Mammary epithelial cell (primary cell): ENCODE measurements at places on chromosomes 5 and 9. TPM values are rescaled to one million over a fixed set of nuclear protein-coding genes. Genes with fewer than 3 reads are reported as not detected.

DNA sequence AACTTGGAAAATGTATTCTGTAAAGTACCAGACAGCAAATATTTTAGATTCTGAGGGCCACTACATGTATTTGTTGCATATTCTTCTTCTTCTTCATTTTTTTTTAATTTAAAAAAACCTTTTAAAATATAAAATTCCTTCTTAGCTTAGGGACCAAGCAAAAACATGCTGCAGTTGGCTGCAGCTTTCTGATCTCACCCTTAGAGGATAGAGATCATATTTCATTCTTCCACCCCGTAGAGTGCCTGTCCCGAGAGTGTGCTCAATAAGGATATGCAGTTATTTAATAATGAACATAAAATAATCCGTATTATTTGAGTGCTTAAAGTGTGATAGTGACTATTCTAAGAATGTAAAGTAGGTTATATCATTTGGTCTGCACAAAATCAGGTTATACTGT is 204.2 kb upstream of the CD180 start:
- no peak for DNase-seq

DNA sequence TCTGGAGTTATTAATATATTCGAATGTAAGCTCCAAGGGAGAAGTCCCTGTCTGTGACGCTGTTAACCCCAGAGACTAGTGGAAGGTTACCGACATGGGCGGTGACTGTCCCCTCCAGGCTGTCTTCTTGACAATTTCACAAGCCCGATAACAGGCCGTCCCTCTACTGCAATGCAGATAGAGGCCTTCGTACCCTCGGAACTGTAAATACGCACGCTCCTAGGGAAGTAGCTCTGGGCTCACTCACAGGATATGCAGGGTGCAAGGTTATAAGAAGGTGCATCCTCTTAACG is 680 bp upstream of the RFK start:
- no peak for DNase-seq

GRCh38 chr5:172497591-172498255 is 43.4 kb upstream of the SH3PXD2B start:
- no peak for DNase-seq

DNA sequence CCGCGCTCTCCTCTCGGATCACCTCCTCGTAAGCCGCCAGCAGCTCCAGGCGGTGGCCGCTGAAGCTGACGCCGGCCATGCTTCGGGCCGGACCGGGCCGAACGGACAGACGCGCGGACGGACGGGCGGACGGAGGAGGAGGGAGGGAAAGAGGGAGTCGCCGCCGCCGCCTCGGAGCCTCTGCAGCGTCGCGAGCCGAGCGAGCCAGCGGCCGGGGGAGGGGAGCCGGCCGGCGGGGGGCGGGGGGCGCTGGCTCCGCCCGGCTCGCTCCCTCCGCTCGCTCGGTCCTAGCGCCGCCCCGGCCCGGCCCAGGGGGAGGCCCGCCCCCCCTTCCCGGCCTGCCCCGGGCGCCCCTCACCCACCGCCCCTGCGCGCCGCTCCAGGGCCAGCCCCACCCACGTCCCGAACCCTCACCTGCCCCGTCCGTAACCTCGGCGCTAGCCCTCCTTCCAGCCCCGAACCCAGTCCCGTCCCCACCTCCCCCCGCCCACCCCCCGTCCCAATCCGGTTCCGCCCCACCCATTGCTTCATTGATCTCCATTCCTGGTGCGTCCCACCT is at the start of gene DBN1:
TSS of gene DBN1 (minus strand) at position 192 of the 559 bp plus-strand sequence. CDS start at position 79, 113 bp downstream.
- DNase-seq = no peak

DNA sequence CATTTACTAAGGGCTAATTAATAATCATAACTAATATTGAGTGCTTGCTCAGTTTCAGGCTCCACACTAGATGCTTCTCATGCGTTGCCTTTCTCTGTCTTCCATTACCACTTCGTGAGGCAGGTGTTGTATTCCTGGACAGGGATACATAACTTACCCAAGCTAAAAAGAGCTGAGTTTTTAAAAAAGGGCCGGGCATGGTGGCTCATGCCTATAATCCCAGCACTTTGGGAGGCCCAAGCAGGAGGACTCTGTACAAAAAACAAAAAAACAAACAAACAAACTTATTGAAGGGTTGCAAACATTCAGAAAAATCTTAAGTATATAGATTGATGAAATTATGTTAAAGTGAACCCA is 12.1 kb upstream of the ANKRD33B start:
- no peak for DNase-seq

DNA sequence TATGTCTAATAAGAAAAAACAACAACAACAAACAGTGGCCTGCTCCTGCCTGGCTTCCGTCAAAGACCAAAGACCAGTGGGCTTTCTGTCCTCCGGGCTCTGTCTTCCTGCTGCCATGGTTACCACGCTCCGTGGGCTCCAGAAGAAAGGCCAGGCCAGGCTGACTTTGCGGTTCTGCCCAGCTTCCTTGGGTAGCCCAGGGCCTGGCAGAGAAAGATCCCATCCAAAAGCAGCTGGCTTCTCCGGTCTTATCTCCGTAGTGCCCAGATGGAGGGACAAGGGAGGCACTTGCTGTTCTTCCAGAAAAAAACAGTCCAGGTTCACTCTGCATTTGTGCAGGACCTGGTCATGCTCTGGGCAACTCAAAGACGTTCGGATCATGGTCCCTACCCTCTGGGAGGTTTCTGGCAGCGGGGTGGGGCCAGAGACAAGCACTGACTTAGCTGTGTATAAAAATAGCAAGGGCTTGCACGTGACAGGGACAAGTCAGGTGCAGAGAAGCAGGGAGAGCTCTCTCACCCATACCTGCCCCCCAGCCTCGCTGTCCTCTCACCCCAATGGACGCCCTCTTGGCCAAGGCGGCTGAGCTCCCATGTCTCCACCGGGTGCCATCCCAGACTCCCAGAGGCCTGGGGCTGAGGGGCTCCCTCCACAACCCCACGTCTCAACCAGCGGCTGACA is 212.2 kb downstream of the C9orf50 start:
- no peak for DNase-seq

GRCh38 chr9:98468567-98469239 is 213.3 kb upstream of the TBC1D2 start:
- no peak for DNase-seq

- peak; percentile 59 for DNase-seq
Observed at GRCh38 chr5:86979811-86980411, 287.8 kb upstream of the RASA1 start.

- no peak for DNase-seq
Observed at GRCh38 chr5:77885519-77885918, 109.4 kb upstream of the TBCA start.

DNA sequence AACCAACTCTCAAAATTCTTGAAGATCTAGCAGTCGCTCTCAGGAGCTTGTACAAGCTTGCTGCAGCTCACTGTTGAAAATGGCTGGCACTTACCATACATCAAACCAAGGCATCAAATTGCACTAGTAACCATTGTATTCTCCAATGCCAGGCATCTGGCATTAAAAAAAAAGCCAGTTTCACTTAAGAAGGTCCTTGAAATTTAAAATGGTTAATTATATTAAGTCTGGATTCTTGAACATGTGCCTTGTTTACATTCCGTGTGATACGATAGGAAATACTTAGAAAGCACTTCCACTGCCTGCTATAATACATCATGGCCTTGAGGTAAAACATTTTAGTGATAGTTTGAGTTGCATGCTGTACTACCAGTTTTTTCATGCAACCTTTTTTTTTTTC is 300.7 kb downstream of the KDM4C start:
- no peak for DNase-seq

GRCh38 chr5:148248894-148249293 is 10.6 kb downstream of the MARCOL start:
- peak; percentile 53 for DNase-seq

Gene CDH9
- not detected in 2 replicates for total RNA-seq

Gene FRMPD1
- total RNA-seq = 0.26 TPM in 1 of 2 replicates, not detected in the other

Gene OTULIN
- total RNA-seq = 35.1 and 45.6 TPM in 2 replicates

Gene HACD4
- total RNA-seq = 0.05 and 0.14 TPM in 2 replicates

Gene GFRA3
- not detected for total RNA-seq
